CD4-positive, alpha-beta T cell (primary cell): ENCODE measurements at places on chromosomes 5 and 9.

DNA sequence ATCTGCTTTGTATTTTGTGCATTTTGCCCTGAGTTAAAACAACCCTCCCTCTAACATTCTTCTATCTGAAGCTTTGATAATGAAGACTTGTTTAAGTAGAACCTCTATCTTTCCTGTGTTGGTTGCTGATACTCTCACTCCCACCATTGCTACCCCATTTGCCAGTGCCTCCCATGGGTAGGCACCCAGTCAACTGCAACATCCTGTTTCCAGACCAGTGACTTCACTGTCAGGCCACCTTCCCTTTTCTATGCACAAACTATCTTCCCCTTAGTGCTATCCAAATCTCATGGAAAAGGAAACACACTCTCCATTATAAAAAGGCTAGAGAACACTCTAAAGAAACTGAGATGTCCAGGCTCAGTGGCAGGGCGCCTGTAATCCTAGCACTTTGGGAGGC, 5.6 kb upstream of the IARS1 start:
- DNase-seq: no peak

- peak; percentile 36 for DNase-seq
These were observed 234.3 kb upstream of the ANKH start for GRCh38 chr5:15105799-15106393.

GRCh38 chr5:138636398-138636944, 61.3 kb upstream of the HSPA9 start:
- no peak for DNase-seq

DNA sequence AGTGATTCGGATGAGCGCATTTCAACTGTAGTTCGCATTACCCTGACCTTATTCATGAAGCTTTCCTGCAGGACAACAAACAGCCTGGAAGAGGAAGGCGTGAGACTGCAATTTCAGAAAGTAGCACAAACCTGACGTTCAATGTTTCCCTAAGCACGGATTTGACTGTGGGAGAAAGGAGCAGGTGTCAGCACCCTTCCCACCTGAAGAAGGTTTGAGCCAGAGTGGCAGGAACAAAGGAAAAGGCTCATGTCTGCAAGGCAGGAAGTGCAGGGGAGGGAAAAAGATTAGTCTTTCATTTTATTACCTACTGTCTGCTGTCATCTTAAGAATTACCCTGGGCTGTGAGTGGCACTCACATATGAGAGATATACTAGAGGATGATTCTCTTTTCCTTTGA, 114.0 kb downstream of the MED10 start:
- no peak for DNase-seq

- no peak for DNase-seq
These were observed 18.6 kb upstream of the MED10 start for GRCh38 chr5:6396836-6397535.
